Activated naive CD8-positive, alpha-beta T cell treated with anti-CD3 and anti-CD28 coated beads, Interleukin-2, amount 50 U/mL, for 16 hours (primary cell): ENCODE measurements at places on chromosomes 5 and 9.

- DNase-seq = no peak
Measured at GRCh38 chr5:95669985-95670384, 12.8 kb downstream of the SPATA9 start.

DNA sequence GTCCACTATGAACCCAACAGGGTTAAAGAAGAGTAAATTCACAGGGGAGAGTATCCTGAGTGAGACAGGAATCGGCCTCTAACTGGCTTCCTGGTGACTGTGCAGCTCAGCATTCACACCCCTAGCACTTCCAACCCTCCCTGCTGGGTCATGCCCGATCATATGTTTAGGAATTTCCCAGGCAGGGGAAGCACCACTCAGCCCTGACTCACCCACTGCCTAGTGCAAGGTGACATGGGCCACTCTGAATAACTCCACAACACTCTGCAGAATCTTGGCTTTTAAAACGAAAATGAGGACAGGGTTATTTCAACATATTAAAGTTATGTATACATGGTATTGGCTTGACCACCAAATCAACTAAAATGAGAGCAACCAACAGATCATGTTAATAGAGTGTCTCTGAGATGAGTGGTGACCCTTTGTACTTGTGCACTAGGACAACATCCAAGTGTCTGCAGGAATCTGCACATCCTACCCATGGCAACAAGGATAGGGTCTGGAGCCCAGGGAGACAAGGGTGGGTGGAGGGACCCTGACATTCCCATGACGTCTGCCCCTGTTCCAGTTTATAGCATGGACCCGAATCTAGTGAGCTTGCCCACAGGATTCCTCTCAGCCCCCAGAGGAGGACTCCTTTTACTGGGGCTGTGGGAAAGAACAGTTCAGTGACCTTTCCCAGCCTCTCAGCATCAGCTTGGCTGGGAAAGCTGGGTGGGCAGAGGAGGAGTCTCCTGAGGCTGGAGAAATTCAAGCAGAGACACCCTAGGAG, 485.8 kb downstream of the SEMA5A start:
- no peak for DNase-seq

DNA sequence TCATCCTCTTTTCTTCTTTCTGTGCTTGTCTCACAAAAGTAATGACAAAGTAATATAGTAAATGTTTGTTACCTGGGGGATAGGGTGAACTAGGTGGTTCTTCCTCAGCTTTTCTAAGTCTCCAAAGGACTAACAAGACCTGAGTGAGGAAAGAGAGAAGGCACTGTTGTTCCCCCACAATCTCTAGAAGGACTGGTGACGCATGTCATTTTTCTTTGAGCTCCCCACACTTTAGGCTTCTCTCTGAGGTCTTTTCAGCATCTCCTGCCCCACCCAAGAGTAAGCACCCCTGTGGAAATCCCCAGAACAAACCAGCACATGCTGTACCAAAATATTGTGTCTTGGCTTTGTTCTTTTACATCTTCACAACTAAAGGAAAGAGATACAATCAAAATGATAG, 2.4 kb upstream of the IL7R start:
- DNase-seq = peak; percentile 32

- no peak for DNase-seq
Measured at GRCh38 chr5:174825587-174825986, 101.2 kb downstream of the MSX2 start.

- DNase-seq = no peak
Measured at GRCh38 chr9:121237916-121238315, 30.0 kb upstream of the GSN start.

DNA sequence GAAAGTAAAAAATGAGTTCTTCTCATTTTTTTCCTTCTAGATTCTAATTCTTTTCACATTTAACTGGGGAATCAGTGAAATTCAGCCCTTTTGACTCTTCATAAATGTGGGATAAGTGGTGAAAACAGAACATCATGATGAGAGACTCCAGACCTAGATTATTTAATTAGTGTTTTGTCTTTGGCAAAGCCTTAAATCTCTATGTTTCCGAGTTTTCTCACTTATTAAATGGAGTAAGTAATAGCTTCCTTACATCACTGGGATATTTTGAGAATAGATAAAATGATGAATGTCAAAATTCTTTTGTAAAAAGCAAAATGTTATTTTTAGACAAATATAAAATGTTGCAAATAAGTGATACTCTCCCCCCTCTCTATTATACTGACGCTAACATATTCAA, 468.6 kb upstream of the ARRDC3 start:
- no peak for DNase-seq

- no peak for DNase-seq
Measured at GRCh38 chr5:125928663-125929062, 494.5 kb upstream of the GRAMD2B start.

DNA sequence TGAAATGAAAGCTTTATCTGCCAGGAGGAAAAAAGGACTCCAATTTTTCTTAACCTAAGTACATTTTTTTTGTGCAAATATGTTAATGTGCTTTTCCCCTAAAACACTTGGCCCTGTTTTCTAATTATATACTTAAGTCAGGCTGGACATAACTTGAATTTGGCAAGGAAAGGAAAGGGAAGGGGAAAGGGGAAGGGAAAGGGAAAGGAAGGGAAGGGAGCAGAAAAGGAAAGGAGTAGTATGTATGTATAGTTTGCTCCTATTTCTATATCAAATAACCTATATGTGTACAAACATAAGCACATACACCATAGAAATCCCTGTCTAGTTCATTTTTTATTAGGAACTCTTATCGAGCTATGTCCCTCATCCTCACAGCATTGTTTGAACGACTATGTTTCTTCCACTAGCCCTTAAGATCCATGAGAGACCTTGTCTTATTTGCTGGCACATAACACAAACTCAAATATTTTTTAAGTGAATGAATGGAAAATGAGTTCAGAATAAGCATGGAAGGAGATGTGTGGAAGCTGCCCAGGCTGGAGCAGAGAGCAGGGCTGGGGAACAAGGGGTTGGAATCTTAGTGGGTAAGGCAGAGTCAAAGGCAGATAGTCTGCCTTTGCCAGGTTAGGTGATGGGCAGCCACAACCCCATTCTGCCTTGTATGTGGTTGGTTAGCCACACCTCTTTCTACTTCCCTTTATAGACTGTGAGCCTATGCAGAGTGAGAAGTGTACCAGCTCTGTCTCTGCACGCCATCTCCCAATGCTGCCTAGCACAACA, 70.0 kb downstream of the KLHL3 start:
- DNase-seq = no peak

- no peak for DNase-seq
Measured at GRCh38 chr5:164958688-164959087, 1453.3 kb downstream of the MAT2B start.

- no peak for DNase-seq
Measured at GRCh38 chr9:120308495-120308894, 271.5 kb downstream of the CDK5RAP2 start.

DNA sequence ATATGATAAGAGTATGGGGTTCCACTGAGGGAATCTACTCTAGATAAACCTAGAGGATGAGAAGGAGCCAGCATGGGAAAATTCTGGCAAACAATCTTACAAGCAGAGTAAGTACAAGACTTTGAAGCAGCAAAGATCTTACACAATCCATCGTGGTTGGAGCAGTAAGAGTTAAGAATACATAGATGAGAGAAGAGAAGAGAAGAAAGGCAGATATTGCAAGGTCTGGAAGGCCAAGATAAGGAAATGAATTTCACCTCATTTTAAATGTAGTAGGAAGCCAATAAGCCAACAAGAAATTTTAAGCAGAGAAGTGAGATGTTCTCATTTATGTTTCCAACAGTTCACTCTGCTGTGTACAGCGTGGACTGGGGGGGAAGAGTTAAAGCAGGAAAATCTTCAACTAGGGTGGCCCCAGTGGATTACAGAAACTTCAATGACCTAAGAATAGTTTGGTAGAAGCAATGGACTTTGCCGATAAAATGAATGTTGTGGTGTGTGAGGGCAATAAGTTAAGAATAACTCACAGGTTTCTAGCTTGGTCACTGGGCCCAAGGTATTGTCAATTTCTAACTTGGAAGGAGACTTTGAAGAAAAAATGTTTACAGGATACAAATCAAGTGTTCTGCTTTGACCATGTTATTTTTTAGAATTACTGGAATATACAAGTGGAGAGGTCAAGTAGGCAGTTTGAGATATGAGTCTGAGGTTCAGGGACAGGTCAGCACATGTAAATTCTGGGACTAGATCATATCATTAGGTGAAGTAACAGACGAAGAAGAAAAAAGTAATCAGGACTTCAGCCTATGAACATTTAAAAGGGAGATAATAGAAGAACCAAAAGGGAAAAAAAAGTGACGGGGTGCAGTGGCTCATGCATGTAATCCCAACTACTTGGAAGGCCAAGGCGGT, 12.1 kb upstream of the ISOC1 start:
- DNase-seq = no peak

GRCh38 chr9:130150779-130151382, 21.3 kb upstream of the NCS1 start:
- no peak for DNase-seq

DNA sequence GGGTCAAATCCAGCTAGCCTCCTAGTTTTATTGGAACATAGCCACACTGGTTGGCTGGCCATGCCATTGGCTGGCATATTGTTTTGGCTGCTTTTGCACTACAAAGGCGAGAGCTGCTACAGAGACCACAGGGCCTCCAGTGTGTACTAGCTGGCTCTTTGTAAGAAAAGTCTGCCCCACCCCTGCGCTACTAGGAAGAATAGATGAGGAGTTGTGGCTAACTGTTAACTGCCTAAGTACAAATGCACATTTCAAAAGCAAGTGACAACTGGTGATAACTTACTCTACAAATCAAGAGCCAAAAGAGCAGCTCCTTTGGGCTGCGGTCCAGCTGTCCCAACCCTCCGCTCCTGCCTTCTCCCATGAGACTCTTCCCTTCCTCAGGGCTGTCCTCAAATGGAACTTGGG, 63.9 kb downstream of the SERINC5 start:
- no peak for DNase-seq

DNA sequence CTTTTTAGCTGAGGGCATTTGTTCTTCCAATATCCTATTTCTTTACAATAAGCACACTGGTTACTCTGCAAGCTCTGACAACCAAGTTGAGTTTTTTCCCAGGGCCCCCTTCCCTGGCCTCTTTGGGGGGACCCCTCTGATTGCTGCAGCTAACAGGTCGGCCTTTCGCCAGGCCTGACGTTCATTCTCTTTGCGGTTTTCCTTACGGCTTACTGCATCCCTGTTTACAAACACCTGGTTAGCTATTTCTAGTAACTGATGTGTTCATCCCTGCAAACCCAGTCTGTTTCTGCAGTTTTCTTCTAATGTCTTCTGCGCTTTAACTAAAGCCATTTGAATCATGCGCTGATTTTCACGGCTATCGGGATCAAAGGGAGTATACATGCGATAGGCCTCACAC, 37.5 kb upstream of the PPP1R26 start:
- no peak for DNase-seq

GRCh38 chr5:168875832-168876231, 296.7 kb upstream of the PANK3 start:
- DNase-seq = no peak

DNA sequence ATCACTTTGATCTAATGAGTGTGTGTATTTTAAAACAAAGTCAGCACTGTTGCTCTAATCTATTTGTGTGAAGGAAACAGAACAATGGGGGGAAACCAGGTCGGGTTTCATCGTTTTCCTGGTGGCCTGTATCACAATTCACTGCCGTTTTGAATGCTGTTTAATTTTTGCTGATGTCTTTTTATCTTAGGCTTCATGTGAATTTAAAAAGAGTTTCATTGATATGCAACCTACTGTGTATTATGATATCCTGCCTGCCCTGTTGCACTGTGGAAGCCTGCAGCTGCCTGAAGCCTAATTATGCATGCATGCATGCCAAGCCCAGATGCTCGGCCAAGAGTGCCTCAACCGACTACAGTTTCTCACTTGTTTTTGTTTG, 307.5 kb downstream of the ZNF608 start:
- no peak for DNase-seq

DNA sequence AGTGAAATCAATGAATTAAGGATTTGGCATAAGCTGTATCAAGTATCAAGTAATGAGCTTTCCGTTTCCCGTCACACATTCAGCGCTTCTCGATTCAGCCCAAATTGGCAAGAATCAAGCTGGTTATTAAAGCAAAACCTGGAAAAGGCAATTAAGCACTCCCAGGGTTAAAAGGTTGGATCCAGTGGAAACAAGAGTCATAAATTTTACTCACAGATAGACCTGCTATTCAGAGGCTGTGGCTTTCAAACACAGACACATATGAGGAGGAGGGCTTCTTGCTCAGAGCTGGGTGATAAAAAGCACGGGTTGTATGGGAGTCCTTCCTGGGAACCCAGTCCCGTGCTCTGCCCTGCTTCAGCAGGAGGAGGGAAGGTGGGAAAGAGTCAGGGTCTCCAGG, 112.3 kb upstream of the CXCL14 start:
- DNase-seq = no peak

GRCh38 chr5:139382807-139383206, 290 bp downstream of the SLC23A1 start:
- DNase-seq = no peak

GRCh38 chr5:67100301-67100700, 96.3 kb downstream of the CD180 start:
- no peak for DNase-seq

GRCh38 chr9:115230924-115231515, 113.1 kb upstream of the TNC start:
- DNase-seq = no peak

- no peak for DNase-seq
Measured at GRCh38 chr9:16787724-16788123, 82.7 kb downstream of the BNC2 start.

- no peak for DNase-seq
Measured at GRCh38 chr5:81626524-81626923, 124.4 kb downstream of the SSBP2 start.

DNA sequence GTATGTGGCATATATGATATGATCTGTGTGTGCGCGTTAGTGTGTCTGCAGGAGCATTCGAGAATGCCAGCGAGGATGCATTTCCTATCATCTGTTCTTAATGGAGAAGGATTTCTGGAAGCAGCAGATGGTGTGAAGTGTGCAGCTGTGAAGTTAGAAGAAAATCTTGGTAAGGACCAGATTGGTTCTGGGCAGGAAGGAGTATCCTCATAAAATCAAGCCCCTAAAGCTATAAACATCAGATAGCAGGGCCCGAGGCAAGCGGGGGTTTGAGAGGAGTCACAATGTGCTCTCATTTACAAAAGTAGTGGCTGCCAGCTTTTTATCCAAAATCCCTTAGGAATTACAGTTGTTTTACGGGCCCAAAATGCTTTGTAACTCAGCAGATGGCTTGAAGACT, 40.0 kb downstream of the DAPK1 start:
- no peak for DNase-seq

GRCh38 chr9:27601396-27601795, 28.1 kb upstream of the C9orf72 start:
- no peak for DNase-seq

- no peak for DNase-seq
Measured at GRCh38 chr9:4997196-4997595, 12.1 kb downstream of the JAK2 start.

GRCh38 chr9:89542401-89543021, 44.6 kb upstream of the SEMA4D start:
- no peak for DNase-seq
